ENCODE measurements at places on chromosomes 7 and 10.
A peak's percentile ranks its signal among the peaks of the same experiment; 100 is the strongest.

DNA sequence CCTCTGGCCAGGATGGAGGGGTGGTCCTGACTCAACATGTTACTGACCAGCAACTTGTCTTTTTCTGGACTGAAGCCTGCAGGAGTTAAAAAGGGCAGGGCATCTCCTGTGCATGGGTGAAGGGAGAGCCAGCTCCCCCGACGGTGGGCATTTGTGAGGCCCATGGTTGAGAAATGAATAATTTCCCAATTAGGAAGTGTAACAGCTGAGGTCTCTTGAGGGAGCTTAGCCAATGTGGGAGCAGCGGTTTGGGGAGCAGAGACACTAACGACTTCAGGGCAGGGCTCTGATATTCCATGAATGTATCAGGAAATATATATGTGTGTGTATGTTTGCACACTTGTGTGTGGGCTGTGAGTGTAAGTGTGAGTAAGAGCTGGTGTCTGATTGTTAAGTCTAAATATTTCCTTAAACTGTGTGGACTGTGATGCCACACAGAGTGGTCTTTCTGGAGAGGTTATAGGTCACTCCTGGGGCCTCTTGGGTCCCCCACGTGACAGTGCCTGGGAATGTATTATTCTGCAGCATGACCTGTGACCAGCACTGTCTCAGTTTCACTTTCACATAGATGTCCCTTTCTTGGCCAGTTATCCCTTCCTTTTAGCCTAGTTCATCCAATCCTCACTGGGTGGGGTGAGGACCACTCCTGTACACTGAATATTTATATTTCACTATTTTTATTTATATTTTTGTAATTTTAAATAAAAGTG lies 6.0 kb downstream of the PLAU start:
- no peak for DNase-seq

GRCh38 chr10:46026106-46026505 lies 4.3 kb downstream of the NCOA4 start:
- no peak for DNase-seq

DNA sequence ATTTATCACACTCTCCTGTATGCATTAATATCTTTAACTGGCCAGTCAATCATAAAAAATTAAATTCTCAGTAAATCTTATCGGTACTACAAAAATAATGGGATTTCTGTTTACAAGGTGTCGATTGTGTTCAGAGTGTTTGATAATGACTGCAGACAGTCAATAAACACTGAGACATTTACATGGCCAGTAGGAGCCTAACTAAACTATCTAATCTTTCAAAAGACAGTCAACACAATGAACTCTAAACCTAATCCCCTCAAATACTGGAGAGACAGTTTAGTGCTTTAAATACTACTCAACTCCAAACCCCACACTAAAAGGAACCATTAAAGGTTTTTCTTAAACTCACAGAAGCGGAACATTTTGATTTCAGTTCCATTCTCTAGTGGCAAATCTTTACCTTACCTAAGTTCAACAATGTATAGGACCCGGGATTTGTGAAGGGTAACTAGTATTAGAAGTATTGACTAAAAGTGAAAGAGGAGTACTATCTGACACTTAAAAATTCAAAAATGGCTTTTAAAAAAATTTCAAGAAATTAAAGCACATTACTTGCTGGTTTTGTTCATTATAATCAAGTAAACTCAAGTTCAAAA lies 37.3 kb upstream of the EXOC6 start:
- no peak for DNase-seq

DNA sequence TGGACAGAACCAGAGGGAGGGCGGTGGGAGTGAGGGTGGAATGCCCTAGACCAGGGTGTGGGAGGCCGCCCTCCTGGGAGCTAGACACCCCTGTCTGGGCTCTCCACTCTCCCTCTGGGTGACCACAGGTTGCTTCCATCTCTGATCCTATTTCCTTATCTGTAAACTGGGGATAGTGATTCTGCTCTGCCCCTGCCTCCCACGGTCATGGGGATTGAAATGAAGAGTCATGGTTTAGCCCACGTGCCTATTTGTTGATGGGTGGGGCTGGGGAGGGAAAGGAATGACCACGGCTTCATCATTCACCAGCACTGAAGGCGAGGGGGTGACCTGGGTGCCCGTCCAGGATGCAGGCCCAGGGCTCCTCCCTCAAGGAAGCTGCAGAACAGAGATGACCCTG lies 49.3 kb upstream of the PCBD1 start:
- no peak for DNase-seq

DNA sequence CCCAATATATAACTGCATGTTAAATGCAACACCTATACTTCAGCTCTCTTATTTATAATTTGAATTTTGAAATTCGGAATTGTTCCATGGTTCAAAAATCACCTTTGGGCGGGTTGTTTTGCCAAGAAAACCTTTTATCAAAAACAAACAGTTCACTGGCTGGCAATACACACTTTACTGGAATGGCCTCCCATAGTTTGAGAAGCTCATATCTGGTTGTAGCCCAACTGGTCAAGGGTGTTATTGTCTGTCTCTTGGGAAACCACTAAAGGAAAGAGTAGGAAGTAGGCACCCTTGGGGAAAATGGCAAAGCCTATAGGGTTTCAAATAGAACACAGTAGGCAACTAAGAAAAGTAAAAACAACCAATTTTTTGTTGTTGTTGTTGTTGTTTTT lies 117.9 kb downstream of the HIPK2 start:
- no peak for DNase-seq

GRCh38 chr7:134197345-134197744 lies 70.2 kb downstream of the LRGUK start:
- no peak for DNase-seq

DNA sequence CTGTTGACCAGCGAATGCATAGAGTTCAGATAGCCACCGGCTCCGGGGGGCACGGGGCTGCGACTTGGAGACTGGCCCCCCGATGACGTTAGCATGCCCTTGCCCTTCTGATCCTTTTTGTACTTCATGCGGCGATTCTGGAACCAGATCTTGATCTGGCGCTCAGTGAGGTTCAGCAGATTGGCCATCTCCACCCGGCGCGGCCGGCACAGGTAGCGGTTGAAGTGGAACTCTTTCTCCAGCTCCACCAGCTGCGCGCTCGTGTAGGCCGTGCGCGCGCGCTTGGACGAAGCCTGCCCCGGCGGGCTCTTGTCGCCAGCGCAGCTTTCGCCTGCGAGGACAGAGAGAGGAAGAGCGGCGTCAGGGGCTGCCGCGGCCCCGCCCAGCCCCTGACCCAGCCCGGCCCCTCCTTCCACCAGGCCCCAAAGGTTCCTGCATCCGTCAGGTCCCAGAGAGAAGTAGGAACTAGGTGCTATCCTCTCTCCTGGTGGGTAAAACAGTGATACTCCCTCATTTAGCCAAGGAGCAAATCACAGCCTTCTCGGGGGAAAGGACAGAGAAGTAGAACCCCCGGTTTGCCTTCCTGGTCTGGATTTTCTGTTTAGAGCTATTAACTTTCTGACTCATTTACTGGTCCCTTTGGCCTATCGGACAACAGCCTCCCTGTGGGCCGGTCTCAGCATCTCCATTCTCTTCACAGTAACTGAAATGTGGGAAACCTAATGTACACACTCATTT lies 6.1 kb upstream of the HOXA2 start:
- peak; percentile 85 for DNase-seq
